ENCODE measurements at places on chromosomes 5 and 9.

DNA sequence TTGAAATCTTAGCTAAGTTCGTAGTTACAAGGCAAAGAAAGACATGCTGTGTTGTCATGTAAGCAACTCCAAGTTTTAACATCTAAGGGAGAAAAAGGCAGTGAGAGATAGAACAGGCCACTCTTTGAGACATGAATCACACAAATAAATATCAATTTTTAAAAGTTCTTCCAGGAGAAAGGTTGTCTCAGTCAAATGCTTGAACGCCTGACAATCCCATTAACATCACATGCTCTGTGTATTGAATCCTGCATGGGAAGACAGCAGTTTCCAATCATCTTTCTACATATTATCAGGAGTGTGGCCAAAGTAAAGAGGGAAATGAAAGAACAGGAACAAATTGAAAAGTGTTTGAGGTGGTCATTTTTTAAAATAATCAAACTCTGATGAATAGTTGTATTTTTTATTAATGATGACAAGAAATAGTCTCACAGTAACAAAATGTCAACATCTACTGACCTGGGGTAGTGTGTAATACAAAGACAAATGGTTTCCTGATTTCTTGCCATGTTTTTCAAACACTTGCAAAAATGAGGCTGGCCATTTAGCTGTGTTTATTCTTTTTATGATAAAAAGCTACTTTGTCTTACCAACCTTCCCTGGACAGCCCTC lies 6.4 kb upstream of the C6 start:
- no peak for DNase-seq

- DNase-seq, result peak; percentile 40
Observed at GRCh38 chr9:127036437-127036836, 86.0 kb downstream of the ANGPTL2 start.

GRCh38 chr5:1519631-1520210 lies 4.0 kb downstream of the LPCAT1 start:
- peak; percentile 49 for DNase-seq

GRCh38 chr9:34558364-34558763 lies 31.2 kb downstream of the CNTFR start:
- DNase-seq, result no peak

GRCh38 chr5:59099270-59099994 lies 516.6 kb downstream of the RAB3C start:
- no peak for DNase-seq

- DNase-seq, result peak; percentile 90
Observed at GRCh38 chr5:177456976-177457851, 10.6 kb downstream of the PRR7 start.

- DNase-seq, result no peak
Observed at GRCh38 chr5:137760719-137761516, 6.8 kb upstream of the HNRNPA0 start.

DNA sequence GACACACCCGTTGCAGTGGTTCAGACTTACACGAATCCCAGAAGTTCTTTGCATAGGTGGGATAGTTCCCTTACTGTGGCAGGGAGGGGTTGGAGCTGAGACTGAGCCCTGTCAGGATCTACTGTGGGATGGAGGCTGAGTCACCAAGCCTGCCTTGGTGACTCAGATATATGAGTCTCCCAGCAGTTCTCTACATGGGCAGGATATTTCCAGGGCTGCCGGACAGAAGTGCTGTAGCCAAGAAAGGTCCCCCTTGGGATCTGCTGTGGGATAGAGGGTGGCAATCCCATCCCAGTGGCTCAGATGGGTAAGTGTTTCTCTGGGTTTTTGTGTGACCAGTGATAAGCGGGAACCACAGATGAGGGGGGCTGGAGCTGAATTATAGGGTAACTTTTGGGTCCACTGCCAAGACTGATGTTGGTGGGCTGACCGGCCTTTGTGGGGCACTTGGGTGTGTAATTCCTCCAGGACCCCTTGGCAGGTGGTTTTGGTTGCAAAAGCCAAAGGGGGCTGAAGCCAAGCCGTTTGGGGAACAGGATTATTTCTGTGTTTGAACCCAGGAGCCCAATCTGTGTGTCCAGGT lies 18.7 kb downstream of the XRCC4 start:
- peak; percentile 71 for DNase-seq

DNA sequence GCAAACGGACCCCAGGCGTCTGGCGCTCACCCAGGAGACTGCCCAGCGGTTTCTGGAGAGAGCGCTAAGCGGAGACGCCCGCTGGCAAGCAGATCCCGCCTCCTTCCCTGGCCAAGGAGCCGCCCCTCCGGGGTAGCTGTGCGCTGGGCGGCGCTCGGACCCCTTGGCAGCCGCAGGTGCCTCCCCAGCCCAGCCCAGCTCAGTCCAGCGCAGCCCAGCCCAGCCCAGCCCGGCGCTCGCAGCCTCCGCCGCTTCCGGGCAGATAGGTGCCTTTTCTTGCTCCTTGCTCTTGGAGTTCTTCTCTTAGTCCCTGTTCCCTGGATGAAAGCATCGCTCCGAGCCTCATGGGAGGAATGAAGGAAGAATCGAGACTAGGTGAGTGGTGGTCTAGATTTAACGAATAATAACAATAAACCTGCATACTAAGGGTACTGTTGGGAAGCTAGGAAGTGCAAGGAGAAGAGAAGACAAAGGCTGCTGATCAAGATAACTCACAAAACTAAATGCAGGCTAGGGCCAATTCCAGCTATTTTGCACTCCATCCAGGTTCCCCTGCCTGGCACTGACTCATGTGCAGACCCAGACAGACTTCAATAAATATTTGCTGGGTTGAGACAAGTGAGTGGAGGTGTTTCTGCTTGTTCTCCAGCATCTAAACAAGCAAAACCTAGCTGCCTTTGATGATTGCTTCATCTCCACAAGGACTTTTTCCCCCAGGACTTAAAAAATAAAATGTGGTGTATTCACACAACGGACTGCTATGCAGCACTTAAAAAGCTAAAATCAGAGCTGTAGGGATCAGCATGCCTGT lies at the start of gene STK32A:
Gene STK32A (plus strand): TSS at position 202 of the 811 bp plus-strand sequence. CDS start 4,609 bp downstream, outside the sequence.
- peak; percentile 43 for DNase-seq

- no peak for DNase-seq
Observed at GRCh38 chr5:7578071-7578470, 182.1 kb downstream of the ADCY2 start.

DNA sequence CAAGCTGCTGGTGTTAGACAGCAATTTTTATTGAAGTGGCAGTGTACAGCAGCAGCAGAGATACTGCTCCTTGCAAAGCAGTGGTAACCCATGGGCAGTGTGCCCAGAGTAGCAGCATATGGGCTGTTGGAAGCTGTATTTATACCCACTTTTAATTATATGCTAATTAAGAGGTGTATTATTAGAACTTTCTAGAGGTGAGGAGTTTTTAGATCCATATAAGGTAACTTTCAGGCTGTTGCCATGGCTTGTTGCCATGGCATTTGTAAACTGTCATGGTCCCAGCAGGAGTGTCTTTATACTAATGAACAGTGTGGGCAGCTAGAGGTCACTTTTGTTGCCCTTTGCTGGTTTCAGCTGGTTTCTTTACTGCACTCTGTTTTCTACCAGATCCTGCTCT lies 3.7 kb upstream of the PJA2 start:
- DNase-seq, result no peak

DNA sequence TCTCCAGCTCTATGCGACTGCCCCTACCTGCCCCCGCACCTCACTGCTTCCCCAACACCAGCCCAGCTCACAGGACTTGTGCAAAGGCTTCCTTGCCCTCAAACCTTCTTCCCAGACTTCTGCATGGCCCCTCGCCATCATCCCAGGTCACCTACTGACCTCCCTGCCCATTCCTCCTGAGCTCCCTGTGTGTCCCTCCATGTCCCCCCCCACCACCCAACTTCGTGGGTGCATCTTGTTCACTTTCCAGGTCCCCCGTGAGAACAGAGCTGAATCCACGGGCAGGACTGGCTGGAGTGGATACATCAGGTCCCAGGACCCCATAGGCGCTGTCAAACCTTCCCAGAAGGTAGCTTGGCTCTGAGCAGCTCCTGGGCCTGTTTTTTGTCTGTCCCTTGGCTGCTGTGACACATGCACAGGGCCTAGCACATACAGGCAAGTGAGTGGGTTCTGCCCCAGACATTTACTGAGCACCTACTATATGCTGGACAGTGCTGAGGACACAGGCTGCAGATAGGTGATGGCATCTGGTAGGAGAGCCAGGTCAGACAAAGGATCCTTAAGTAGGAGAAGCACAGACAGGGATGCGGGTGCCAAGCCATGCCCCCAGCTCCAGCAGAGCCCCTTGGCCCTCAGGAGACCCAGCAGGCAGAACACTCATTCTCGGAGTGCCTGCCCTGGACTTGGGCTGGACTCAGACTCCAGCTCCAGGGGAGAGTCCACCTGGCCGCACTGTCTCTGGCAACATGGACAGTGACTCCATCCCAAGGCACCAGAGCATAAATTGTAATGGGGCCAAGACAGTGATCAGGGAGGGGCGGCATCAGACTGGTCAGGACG lies 15.0 kb downstream of the NINJ1 start:
- DNase-seq, result peak; percentile 20

DNA sequence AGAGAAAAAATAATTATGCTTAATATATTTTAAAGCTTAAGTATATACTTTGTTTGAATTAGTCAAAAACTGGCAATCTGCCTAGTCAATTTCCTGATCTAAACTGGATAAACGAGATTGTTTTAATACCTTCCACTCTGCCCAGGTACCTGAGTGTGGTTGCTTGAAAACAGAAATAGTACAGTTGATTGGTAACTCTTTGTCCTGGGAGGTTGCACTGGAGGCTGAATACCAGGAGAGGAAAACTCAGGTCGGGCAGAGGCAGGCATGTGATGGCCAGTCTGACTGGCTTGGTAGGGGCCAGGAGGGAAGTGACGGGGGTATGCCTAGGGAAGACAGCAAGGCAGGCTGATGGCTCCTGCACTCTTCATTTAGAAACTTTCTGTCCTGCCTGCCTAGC lies 80.2 kb downstream of the PIK3R1 start:
- no peak for DNase-seq

DNA sequence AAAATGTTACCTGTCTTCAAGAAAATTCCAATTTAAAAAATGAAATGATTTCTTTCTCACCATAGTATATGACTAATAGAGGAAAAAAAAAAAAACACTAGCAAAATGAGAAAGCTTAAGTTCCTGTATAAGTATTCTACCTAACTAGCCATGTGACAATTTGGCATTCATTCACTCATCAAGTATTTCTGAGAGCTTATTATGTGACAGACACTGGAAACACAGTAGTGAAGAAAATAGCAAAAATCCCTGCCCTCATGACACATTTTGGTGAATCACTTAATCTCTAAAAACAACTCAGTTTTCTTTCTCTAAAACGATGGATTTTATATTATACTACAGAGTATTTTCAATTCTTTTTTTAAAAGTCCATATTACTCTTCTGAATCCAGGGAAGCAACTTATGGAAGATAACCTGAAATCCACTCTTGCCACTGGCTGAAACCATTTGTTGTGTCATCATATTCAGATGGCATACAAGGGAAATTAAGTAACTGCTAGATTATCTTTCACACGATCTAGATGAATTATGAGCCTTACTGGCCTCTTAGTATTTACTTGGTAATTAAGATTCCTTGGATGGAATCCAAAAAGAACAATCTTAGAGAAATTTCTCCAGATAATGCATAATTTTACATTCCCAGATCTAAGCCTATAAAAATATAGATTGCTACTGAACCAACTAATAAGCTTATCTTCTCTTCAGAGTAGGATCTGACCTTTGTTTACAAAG lies 5.5 kb downstream of the PTBP3 start:
- DNase-seq, result no peak

GRCh38 chr5:154567155-154567554 lies 89.1 kb upstream of the HAND1 start:
- DNase-seq, result no peak

DNA sequence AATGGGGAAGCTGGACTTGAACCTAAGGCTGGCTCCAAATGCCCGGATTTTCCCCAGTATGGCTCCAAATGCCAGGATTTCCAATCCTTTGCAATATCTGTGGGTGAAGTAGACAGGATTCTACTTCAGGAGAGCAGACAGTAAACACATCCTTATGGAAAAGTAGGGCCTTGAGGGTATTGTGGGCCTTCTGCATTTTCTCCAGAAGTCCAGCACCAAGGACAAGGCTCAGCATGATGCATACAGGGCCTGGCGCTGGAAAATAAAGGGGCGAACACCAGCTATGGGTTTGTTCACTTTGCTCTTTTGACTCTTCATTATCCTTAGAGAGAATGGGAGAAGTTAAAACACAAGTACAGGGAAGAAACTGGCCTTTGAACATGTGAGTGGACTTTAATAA lies 347.5 kb downstream of the SEMA5A start:
- DNase-seq, result no peak

GRCh38 chr5:169686137-169686536 lies 49.1 kb downstream of the DOCK2 start:
- DNase-seq, result no peak

DNA sequence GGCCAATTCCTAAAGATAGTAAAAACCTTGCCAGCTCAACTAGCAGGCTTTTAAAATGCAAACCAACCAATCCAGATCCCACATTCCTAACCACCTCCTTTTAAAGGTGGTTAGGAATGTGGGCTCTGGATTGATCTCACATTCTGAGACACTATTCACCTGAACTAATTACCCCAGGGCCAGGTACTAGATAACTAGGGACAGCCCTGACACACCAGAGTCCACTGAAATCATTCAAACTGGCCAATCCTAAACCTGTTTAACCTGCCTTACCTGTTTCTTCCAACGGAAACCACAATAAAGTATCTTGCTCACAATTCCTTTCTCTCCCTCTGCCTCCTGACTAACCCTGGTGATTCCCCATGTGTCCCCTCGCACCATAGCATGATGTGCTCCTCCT lies 168.3 kb upstream of the DMAC1 start:
- no peak for DNase-seq

DNA sequence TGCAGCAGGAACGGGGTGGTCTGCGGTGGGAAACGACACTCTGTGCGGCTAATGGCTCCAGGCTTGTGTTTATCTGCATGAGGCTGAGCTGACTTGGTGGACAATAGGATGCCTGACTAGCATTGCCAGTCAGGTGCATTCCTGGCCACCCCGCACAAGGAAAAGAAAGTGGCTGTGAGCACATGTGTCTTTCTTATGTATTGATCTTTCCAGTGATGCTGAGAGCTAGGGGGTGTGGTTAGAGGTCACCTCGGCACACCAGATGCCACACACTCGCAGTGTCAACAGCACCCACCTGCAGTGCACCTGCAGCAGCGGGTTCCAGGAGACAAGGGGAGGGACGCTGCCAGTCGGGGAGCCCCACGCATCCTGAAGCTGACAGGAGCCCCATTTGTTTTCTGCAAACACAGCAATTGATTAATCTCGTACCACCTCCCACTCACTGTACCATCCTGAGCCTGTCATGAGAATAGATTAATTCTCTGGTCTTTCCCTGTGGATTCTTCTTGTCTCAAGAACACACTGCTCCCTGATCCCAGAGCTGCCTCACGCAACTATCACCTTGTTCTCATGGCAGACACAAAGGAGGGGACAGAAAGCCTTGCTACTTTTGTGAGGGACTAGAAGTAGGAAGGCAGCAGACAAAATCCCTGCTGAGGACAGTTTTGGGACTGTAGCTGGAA lies 251.7 kb upstream of the WWC1 start:
- no peak for DNase-seq

GRCh38 chr5:111697215-111697614 lies 59.8 kb downstream of the NREP start:
- DNase-seq, result no peak

- no peak for DNase-seq
Observed at GRCh38 chr5:87354496-87354895, 58.2 kb downstream of the CCNH start.

GRCh38 chr9:297104-297972 lies 82.7 kb downstream of the DOCK8 start:
- DNase-seq, result peak; percentile 38
